ENCODE measurements at places on chromosomes 2 and 18. TPM values are rescaled to one million over a fixed set of nuclear protein-coding genes. Genes with fewer than 3 reads are reported as not detected.

DNA sequence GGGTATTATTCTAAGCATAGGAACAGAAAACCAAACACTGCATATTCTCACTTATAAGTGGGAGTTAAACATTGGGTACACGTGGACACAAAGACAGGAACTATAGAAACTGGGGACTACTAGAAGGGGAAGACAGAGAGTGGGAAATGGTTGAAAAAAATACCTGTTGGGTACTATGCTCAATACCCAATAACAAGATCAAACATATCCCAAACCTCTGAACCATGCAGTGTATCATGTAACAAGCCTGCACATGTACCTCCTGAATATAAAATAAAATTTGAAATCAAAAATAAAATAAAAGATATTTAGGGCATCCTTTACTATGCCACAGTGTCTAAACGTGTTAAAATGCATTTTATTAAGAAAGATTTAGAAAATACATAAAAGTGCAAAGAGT, 221.0 kb upstream of the TFPI start:
- no peaks in the 10 kb centered on the region for H3K4me1 ChIP-seq
- no peaks in the 10 kb centered on the region for H3K36me3 ChIP-seq
- no peaks in the 10 kb centered on the region for H3K27me3 ChIP-seq
- H3K4me3 ChIP-seq = no peak overlapping the region
- no peak overlapping the region for H3K27ac ChIP-seq
- DNase-seq = no peak

DNA sequence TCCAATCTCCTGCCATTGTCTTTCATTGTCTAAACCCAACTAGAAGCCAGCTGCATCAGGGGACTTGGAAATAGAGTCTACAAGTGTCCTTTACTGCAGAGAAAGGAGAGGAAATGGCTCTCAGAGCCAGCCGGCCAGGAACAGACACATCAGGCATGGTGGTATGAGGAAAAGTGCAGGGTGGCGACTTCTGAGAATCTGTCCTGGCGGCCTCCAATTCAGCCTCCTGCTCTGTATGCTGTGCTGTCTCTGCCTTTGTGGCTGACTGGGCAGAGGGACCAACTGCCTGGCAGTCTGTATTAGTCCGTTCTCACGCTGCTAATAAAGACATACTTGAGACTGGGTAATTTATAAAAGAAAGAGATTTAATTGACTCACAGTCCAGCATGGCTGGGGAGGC, 36.8 kb upstream of the AQP4 start:
- DNase-seq = no peak
- H3K27me3 ChIP-seq = no peaks in the 10 kb centered on the region
- H3K4me1 ChIP-seq = no peaks in the 10 kb centered on the region
- no peak overlapping the region for H3K27ac ChIP-seq
- no peak overlapping the region for H3K4me3 ChIP-seq
- H3K36me3 ChIP-seq = no peaks in the 10 kb centered on the region

- DNase-seq = no peak
- H3K27ac ChIP-seq = no peak overlapping the region
- H3K4me3 ChIP-seq = no peak overlapping the region
- H3K4me1 ChIP-seq = no peaks in the 10 kb centered on the region
- H3K36me3 ChIP-seq = no peaks in the 10 kb centered on the region
These were observed 2048.0 kb downstream of the SUCLG1 start for GRCh38 chr2:82411071-82411470.

DNA sequence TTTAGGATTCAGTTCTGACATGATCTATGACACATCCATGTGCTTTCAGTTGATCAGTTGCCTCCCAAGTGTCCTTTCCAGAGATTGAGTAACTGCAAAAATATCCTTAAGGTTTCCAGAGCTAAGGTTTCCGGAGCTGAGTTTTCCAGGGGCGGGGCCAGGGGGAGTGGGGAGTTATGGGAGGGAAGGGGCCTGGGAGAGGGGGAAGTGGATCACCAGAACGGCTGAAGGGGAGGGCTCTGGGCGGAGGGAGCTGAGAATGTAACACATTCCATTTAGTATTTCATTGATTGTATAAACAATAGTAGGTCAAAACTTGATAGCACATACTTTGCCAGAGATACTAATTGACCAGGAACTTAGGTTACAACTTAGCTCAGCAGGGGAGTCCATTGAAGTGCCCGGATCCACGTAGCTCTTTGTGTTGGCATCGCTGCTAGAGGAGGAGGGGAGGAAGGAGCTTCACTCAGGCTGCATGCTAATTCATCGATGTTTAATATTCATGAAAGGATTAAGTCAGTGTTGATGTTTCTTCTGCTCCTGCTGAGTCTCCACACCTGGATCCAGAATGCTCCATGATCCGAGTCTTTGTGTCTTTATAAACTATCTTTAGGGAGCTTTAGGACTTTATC, 289.8 kb downstream of the ALPK2 start:
- no peaks in the 10 kb centered on the region for H3K27me3 ChIP-seq
- no peak overlapping the region for H3K27ac ChIP-seq
- no peak overlapping the region for H3K4me3 ChIP-seq
- no peak for DNase-seq
- no peaks in the 10 kb centered on the region for H3K36me3 ChIP-seq

GRCh38 chr2:204177977-204178522, 241.5 kb downstream of the ICOS start:
- peak; percentile 72 for DNase-seq
- H3K27me3 ChIP-seq = no peaks in the 10 kb centered on the region
- no peaks in the 10 kb centered on the region for H3K36me3 ChIP-seq
- no peak overlapping the region for H3K27ac ChIP-seq
- no peak overlapping the region for H3K4me3 ChIP-seq

GRCh38 chr2:26324903-26325302, 21.0 kb upstream of the SELENOI start:
- H3K36me3 ChIP-seq = no peaks in the 10 kb centered on the region
- H3K4me3 ChIP-seq = no peak overlapping the region
- no peak overlapping the region for H3K27ac ChIP-seq
- DNase-seq = no peak
- H3K4me1 ChIP-seq = no peaks in the 10 kb centered on the region

- H3K4me1 ChIP-seq = peaks cover 12% of the 10 kb centered on the region
- DNase-seq = no peak
- H3K27ac ChIP-seq = no peak overlapping the region
These were observed 11.2 kb downstream of the ANKAR start for GRCh38 chr2:189685540-189686229.

- DNase-seq = no peak
- H3K27ac ChIP-seq = no peak overlapping the region
- H3K36me3 ChIP-seq = no peaks in the 10 kb centered on the region
These were observed 13.4 kb downstream of the FMNL2 start for GRCh38 chr2:152348388-152348787.

DNA sequence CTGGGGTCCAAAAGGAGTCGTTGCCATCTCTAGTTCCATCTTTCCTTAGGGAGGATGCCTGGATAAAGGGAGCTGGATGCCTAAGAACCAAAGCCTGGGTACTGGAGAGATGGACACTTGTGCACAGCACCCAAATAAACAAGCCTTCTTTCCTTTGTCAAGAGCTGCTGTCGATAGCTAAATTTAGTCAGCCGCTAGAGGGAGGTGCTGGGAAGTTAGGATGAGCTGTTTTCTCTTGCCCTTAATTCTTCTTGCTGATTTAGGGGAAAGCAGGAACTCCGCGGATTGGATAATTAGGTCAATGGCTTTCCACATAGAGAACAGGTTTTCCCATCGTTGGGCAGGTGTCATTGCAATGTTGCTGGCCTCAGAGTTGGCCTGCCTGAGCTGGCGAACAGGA, 30.9 kb upstream of the SERPINB12 start:
- peak; percentile 39 for DNase-seq
- H3K36me3 ChIP-seq = no peaks in the 10 kb centered on the region
- no peak overlapping the region for H3K4me3 ChIP-seq

- H3K4me1 ChIP-seq = no peaks in the 10 kb centered on the region
- H3K27ac ChIP-seq = no peak overlapping the region
- no peak for DNase-seq
- H3K36me3 ChIP-seq = no peaks in the 10 kb centered on the region
- no peaks in the 10 kb centered on the region for H3K27me3 ChIP-seq
These were observed 62.3 kb upstream of the TMEM178A start for GRCh38 chr2:39603436-39603835.

GRCh38 chr2:67825476-67825875, 237.3 kb downstream of the C1D start:
- no peaks in the 10 kb centered on the region for H3K27me3 ChIP-seq
- no peak for DNase-seq
- H3K4me3 ChIP-seq = no peak overlapping the region
- H3K27ac ChIP-seq = no peak overlapping the region

DNA sequence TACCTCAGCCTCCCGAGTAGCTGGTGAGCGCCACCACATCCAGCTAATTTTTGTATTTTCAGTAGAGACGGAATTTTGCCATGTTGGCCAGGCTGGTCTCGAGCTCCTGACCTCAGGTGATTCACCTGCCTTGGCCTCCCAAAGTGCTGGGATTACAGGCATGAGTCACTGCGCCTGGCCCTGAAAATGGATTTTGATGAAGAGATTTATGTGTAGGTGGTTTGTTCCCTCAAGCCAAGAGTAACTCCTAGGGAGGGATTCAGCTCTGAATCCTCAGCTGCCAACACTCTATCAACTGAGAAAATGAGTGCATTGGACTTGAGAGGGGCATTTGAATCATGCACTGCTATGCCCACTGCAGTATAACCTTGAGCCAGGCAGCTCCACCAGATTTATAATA, 17.5 kb upstream of the LIPG start:
- no peak overlapping the region for H3K4me3 ChIP-seq
- H3K27ac ChIP-seq = no peak overlapping the region
- H3K4me1 ChIP-seq = no peaks in the 10 kb centered on the region
- H3K36me3 ChIP-seq = no peaks in the 10 kb centered on the region
- no peak for DNase-seq

GRCh38 chr18:34311468-34311867, 86.8 kb upstream of the NOL4 start:
- H3K27me3 ChIP-seq = no peaks in the 10 kb centered on the region
- no peak overlapping the region for H3K27ac ChIP-seq
- H3K4me3 ChIP-seq = no peak overlapping the region
- no peak for DNase-seq
- no peaks in the 10 kb centered on the region for H3K4me1 ChIP-seq

DNA sequence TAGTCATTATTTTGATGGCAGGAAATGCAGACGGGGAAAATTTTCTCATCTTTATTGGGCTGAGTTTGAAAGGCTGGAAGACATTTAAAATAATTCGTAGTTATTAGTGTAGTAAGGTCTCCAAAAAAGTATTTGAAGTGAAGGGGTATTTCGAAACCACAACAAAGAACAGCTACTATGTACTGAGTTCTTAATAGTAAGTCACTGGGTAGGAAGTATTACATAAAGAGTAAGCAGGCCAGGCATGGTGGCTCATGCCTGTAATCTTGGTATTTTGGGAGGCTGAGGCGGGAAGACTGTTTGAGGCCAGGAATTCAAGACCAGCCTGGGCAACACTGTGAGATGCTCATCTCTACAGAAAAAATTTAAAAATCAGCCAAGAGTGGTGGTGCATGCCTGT, 113.6 kb downstream of the MEP1B start:
- H3K27me3 ChIP-seq = no peaks in the 10 kb centered on the region
- no peaks in the 10 kb centered on the region for H3K36me3 ChIP-seq
- H3K4me1 ChIP-seq = peaks cover 4% of the 10 kb centered on the region
- no peak overlapping the region for H3K4me3 ChIP-seq

The TPO gene
- 2.0 TPM for polyA plus RNA-seq

The DSG1 gene
- not detected for polyA plus RNA-seq

The ZNF142 gene
- 8.6 TPM for polyA plus RNA-seq

The PID1 gene
- polyA plus RNA-seq = 17.5 TPM

The GGCX gene
- polyA plus RNA-seq = 14.9 TPM

The MARCO gene
- polyA plus RNA-seq = 8.7 TPM

The SLC4A3 gene
- 40.5 TPM for polyA plus RNA-seq

The SPP2 gene
- polyA plus RNA-seq = not detected

The CCDC102B gene
- polyA plus RNA-seq = 11.9 TPM

Data from adrenal gland (tissue), 19 donors.